ENCODE measurements at places on chromosomes 5 and 9.

GRCh38 chr5:26326153-26326759 lies 712.1 kb downstream of the CDH9 start:
- DNase-seq, result no peak

DNA sequence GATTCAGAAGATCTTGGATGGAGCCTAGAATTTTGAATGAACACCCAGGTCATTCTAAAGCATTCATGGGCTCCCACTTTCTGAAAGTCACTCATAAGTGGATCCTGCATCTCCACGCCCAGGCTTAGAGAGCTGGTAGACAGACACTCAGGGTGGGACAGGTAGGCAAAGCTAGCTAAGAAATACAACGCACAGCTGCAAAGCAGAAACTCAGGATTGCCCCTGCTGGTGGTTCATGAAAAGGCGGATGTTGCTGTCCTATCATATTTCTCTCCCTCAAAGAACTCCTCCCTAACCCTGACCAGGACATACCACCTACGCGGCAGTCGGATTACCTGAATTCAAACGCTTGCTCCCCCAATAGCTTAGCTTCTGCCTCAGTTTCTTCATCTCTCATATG lies 226.5 kb downstream of the GLIS3 start:
- no peak for DNase-seq

- DNase-seq, result no peak
Measured at GRCh38 chr5:181166812-181167733, 19.7 kb downstream of the OR2V2 start.

DNA sequence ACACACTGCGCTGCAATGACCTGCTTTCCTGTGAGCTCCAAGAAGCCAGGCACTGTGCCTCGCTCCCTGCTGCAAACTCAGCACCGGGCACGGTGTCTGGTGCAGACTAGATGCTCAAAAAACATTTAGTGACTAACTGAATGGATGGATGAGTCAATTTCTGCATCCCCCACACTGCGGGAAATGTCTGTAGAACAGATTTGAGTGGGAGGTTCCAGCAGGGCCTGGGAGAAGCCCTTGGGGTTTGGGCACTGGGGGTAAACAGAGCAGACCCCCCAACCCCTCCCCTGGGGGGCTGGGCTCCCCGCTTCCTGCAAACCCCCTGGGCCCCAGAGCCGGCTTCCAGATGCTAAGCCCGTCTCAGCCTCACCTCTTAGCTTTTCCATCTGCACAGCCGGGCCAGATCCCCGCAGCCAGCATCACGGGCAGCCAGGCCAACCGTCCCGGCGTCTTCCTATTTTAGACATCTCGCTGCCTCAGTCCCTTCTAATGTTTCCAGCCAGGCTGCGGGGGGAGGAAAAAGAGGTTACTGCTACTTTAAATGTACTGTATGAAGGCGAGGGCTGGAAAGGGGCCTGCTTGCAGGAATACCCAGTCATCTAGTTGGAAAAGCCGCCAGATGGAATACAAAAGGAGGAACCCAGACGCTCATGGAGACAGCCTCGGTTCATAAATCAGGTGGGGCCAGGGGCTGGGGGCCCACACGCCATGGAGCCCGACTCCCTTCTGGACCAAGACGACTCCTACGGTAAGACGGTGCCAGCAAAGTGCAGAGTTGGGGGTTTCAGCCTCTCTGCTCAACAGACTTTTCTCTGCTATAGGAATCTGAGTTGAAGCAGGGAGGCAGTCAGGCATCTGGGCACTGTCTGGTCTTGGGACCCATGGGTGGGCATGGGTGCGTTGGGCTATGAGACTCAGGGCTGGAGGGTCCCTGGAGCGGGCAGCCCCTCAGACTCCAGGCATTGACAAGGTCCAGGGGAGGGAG lies 67.1 kb upstream of the GGTA1 start:
- no peak for DNase-seq

DNA sequence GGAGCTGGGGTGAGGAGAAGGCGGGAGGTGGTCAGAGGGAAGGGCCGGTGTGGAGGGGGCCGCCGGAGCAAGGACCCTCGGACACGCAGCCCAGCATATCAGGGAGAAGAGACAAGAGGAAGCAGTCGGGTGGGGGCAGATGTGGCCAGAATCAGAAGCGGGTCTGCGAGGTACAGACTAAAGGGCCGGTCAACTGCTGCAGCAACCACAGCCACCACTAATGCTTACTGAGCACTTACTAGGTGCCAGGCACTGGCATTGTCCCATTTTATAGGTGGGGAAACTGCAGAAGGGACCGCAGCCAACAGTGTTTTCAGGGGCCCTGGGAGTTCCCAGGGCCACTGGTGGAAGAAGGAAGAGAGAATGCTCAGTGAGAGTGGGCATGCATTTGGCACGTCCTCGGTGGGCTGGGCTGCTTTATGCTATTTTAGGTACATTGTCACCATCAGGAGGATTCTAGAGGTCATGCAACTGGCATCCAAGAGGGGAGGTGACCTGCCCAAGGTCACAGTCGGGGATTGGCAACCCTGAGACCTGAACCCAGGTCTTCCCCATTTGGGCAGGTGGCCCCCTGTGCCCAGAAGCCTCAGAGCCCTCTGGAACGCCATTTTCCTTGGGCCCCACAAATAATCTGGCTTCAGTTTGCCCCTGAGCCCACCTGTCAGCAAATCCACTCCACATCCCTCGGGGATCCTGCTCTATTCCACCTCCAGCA lies 53.4 kb downstream of the DUSP1 start:
- DNase-seq, result no peak

DNA sequence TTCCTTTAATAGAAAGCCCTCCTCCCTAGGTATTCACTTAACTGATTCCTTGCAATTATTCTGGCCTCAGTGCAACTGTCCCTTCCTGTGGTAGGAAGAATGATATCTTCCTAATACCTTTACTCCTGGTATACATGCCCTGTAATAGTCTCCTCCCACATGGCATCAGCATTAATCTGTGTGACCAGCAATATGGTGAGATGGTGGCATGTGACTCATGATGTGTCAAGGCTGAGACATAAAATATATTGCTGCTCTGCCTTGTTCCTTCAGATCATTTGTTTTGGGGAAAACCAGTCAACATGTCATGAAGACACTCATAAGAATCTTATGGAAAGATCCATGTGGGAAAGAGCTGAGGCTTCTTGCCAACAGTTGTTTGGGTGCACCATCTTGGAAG lies 149.1 kb upstream of the TRPM3 start:
- no peak for DNase-seq

- DNase-seq, result no peak
Measured at GRCh38 chr9:79603222-79603920, 31.6 kb downstream of the TLE4 start.

DNA sequence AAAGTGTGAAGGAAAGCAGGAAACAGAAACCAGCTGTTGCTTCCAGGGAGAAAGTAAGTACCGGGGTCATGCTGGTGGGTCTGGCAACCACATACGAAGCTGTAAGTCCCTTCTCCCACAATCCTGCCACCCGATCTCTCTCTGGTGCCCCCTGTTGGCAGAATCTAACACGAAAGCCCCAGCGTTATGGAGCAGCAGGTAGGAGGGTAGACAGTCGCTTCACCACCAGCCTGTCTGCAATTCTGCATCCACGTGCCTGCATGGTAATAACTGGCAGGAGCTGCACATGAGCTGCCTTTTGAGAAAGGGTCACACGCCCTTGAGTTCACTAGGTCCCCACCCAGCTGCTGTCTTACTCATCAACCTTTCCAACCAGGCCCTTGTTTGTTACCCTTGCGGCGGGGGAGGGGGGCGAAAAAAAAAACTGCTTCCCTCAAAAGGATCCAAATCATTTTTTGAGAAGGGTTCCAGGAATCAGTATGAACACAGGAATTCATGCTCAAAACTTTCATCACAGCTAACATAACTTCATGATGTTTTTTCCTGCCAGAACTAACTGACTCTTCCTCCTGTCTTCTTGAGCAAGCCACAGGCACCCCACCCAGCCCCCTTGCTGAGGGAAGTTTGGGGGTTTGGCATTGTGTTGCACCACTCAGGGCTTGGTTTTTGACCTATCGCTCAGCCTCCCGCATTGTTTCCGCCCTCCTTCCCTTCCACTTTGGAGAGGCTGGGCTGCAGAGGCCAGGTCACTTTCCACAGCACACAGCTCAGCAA lies 19.6 kb upstream of the TMEM252 start:
- DNase-seq, result no peak

DNA sequence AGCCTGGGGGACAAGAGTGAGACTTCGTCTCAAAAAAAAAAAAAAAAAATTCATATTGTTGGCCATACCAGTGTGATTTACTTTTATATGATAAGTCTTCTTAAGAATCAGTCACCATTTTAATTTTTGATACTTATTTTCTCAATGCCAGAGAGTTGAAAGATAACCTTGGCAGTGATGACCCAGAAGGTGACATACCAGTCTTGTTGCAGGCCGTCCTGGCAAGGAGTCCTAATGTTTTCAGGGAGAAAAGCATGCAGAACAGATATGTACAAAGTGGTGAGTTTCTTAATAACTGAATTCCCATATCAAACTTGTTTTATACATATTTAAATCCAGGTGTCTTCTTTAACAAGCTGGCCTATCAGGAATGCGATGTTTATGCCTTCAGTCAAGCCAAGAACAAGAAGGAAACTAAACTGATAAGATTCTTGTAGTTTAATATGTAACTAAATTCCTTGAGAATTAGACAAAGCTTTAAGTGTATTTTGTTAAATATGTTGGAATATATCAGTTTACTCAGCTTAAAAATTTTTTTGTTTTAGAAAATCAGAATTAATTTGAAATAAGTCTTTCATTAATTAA lies 81.5 kb downstream of the NIPBL start:
- no peak for DNase-seq

- DNase-seq, result no peak
Measured at GRCh38 chr5:169646856-169647255, 9.8 kb downstream of the DOCK2 start.

GRCh38 chr9:111158363-111158762 lies 120.1 kb upstream of the LPAR1 start:
- no peak for DNase-seq

- no peak for DNase-seq
Measured at GRCh38 chr9:125997196-125997823, 250.1 kb downstream of the PBX3 start.

- DNase-seq, result no peak
Measured at GRCh38 chr5:141431286-141431685, 979 bp downstream of the PCDHGA12 start.

DNA sequence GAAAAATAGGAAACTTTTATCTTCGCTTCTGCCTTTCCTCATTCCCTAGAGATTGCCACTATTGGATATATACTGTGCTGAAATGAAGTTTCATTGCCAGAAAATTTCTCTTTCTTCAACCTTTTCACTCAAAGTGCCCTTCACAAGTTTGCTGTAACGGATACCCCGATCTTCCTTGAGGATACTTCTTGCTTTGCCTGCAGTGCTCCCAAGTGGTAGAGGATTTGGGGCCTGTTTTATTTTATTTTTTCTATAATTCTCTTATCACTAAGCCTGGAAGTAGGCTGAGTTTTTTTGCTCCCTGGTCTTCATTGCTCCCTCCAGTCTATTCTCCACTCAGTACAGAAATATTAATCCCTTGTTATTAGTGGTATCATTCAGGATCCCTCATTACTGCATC lies 481.4 kb upstream of the CDH18 start:
- no peak for DNase-seq

DNA sequence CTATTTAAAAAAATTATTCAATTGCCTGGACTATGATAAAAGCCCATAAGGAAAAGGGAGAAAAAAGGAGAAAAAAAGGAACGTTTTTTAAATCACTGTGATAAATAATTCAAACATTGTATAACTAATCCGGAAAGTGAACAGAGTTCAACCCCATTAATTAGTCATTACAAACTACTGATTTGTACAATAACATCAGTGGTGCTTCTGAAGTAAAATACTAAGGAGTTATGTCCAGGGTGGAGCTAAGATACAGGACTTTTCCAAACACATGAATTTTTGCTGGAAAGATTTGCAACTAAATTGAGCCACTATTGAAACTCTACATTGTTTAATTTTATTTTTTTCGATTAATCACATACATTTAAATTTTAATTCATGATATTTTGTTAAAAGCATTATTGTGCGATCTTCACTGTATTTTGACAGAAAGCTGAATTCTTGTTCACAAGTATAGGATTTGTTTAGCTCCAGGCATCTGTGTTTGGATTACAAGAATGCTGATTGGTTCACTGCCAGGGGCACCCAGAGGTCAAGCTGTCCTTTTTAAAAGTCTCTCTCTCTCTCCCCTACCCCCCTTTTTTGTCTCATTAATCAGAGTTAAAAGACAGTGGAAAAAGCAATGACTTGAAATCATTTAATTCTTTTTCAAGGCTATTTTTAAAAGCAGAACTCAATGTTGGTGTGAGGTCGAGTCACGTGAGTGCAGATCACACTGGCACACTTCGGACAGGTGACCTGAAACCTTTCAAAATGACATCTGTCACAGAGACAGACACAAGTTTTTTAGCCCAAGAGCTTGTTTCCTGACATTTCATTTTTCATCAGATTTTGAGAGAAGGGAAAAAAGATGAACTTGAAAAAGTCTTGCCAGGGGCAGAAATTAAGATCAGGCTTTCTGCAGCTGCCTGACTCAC lies 387.3 kb downstream of the NR2F1-AS1 start:
- DNase-seq, result no peak

- DNase-seq, result no peak
Measured at GRCh38 chr5:19626211-19626610, 361.8 kb downstream of the CDH18 start.

GRCh38 chr5:136001466-136001981 lies 27.3 kb upstream of the TGFBI start:
- no peak for DNase-seq

GRCh38 chr5:107431536-107431935 lies 239.2 kb downstream of the EFNA5 start:
- no peak for DNase-seq

DNA sequence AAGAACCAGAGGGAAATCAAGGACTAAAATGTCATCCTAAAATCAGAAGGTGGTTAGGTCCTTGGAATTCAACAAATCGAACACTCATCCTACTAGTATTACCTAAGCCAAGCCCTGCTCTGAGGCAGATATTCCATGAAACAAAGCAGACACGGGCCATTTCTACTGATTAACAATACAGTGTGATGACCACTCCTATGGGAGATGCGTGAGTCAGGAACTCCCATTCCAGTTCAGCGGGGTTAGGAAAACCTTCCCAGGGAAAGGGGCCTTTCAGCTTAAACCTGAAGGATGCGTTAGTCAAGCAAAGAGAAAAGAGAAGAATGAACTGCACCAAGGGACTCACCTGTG lies 117.8 kb upstream of the LHFPL2 start:
- DNase-seq, result no peak

- no peak for DNase-seq
Measured at GRCh38 chr5:163660486-163660885, 155.1 kb downstream of the MAT2B start.

GRCh38 chr5:159681661-159682060 lies 234.6 kb upstream of the ADRA1B start:
- DNase-seq, result no peak

DNA sequence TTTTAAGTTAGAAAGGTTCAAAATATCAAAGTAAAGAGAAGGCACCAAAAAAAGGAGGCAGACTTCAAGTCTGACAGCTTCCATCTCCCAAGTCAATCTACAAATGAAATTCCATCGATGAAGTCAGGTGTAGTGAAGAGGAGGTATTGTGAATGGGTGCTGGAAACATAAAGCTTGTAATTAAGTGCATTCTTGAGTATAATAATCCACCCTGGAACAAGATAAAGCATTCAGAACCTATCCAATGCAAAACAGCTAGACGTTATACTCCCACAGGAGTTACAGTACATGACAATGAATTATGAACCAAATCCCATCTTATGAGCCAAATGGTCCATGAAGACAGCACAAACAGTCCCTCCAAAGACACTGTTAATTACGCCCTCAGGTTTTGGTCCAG lies 22.3 kb downstream of the BNC2 start:
- no peak for DNase-seq
